ENCODE measurements at places on chromosomes 16 and 17.

- no peak for DNase-seq
Measured at GRCh38 chr16:56588781-56589140, 567 bp upstream of the MT3 start.

DNA sequence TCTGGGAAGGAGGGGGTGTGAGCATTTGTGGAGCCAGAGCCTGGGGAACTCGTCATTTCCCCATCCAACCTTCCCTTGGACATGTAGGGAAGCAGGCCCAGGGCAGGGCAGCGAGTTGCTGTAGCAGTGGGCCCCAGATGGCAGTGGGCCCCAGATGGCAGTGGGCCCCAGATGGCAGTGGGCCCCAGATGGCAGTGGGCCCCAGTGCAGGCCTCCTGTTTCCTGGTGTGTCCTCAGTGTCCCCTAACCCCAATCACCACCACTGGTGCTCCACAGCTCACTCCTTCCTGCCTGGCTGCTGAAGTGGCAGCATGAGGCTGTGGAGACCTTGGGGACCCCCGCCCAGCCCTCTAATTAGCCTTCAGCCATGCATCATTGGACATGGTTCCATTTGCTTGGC lies 4.5 kb downstream of the KCNJ12 start:
- no peak for DNase-seq

DNA sequence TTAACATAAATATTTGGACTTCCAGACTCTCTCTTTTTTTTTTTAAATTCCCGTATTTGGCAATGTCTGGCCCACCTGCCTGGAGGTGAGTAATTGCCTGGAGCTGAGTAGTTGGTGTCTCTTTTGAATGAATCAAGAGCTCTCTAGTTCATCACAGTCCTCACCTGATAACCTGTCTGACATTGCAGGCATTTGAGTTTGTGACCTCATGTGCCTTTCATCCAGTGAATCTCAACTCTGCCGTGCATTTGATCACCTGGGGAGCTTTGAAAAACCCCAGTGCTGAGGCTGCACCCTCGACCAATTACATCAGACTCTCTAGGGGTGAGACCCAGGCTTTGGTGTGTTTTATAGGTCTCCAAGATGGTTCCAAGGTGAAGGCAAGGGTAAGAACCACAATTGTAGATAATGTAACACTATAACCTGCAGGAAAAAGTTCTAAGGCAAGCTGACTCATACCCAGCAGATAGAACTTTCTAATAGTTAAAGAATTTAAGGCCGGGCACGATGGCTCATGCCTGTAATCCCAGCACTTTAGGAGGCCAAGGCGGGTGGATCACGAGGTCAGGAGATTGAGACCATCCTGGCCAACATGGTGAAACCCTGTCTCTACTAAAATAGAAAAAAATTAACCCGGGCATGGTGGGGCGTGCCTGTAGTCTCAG lies 24.5 kb upstream of the HS3ST2 start:
- DNase-seq = no peak

- no peak for DNase-seq
Measured at GRCh38 chr16:13999071-13999894, 71.8 kb upstream of the MRTFB start.

DNA sequence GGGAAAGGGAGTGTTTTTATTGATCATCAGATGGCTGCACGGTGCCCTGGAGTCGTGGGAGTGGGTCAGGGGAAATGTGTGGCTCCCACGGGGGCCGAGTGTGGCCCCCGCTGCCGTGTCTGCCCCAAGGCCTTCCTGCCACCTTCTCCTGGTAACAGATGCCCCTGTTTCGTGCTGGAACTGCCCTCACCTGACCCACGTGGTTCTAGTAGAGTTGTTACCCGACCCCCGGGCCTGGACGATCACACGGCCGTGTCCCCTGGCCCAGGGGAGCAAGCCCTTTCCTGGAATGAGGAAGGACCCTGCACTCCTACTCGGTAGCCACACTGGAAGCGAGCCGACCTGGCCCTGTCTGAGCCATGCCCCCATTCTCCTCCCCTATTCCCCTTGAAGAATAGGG lies 37.6 kb downstream of the ACTG1 start:
- DNase-seq = no peak

DNA sequence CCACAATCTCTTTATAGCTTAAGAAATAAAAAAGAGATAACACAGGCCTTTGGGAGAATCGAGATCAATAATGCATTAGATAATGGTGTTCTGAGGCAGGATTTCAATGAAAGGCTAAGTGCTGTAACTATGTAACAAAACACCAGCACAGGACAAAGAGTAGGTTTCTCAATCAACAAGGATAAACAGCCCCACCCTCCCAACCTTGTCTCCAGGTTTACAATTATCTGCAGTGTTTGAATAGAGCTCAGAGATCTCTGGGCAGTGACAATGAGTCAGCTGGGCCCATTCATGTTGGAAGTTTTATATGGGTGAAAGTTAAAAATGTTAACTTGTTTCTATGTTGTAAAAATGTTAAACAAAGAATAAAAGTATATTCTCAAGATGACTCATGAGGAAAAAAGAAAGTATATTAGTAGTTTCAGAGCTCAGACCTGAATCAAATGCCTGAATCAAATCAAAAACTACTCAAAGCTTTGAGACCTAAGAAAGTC lies 17.0 kb upstream of the KRT20 start:
- no peak for DNase-seq

DNA sequence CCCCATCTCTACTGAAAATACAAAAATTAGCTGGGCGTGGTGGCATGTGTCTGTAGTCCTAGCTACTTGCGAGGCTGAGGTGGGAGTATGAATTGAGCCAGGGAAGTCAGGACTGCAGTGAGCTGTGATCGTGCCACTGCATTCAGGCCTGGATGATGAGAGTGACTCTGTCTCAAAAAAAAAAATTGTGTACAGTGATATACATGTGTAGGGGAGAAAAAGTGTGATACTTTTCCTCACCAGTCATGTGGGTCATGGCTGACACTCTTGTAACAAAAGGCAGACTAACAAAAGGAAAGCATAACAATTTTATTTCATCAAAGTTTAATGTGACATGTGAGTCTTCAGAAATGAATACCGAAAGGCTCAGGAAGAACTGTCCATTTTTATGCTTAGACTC lies 2.0 kb upstream of the ABCC12 start:
- DNase-seq = no peak

DNA sequence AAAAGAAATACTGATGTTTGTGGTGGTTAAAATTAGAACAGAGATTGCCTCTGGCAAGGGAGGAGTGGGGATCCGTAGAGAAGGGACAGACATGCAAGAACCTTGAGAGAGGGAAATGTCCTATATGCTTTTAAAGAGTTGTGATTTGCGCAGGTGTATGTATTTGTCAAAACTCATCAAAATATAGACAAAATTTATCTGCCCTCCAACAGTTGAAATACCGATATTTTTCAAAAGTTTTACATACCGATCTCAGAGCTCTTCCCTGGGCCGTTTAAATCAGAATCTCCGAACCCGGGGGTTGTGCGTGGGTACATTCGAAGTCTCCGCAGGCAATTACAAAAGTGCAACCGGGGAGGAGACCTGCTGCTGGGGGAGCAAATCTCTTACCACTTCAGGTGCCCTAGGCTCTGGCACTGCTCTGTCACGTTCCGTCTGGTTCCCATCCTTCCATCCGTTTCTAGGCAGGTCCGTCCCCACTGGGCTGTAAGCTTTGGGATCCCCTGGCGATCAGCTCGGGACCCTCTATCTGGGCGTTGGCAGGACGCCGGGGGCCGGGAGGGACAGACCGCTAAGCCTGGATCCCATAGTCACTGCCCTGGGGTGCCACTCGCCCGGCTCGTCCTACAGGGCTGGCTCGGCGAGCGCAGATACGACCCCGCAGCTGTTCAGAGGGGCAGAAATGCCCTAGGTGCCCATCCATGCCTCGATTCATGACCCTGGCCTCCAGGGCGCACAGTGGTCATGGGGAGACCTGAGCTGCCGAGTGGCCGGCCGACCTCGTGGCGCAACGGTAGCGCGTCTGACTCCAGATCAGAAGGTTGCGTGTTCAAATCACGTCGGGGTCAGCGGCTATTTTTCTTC lies 4.2 kb downstream of the BORCS6 start:
- DNase-seq = no peak

DNA sequence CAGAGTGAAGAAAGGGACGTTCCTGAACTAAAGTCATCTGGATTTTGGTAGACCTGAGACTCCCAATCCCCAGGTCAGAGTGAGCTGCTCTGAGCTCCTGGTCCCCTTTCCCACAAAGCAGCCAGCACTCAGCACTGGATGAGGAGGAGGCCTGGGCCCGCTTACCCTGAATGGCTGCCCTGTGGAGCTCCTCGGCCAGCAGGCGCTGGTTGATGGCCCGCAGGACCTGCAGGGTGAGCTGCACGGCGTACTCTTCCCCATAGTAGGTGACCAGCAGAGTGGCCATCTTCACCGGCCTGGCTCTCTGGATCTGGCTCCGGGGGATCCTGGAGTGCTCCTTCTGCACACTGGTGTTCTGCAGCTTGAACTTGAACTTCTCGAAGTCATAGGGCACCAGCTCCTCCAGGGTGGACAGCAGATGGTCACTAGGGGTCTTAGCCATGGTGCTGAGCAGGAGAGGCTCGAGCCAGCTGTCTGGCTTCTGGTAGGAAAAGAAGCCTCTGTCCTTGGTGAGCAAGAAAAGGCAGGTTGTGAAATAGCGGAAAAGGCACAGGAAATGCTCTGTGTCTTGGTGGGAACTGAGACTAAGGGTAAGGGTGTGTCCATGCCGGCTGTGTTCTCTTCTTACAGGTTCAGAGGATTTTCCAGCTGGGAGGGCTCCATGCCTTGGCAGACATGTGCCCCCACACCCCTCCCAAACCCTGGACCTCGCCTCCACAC lies at the start of gene MEFV:
MEFV (minus strand) TSS at position 488 of the 720 bp plus-strand sequence; CDS start at position 442, 46 bp downstream.
- no peak for DNase-seq

GRCh38 chr16:57066625-57067024 lies 25.8 kb upstream of the CPNE2 start:
- DNase-seq = no peak

DNA sequence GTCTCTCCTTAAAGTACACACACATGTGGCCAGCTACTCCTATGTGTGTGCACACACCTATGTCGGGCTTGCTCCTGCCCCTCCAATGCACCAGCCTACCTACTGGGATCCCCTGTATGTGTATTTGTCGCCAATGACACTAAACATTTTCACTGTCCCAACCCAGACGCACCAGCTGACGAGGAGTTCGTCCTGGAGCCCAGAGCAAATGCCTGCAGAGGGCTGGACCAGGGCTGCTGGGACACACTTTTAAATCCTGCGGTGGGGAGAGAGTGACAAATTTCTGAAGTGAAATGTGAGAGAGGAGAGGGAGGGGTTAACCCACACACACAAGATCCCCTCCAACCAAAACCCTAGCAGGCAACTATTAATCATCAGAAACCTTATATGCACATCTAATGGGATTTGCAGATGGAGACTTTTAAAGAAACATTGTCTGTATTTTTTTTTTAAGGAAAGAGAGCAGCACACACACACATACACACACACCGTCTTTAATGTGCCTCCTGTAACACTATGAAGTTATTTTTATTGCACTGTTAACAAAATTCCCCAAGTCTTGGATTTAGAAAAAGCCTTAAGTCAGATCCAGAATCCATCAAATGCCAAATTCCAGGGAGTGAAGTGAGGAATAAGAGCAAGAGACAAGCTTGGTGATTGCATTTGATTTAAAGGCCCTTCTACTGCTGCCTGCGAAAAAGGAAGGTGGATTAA lies at the start of gene MEOX1:
MEOX1 (minus strand) TSS at position 224 of the 714 bp plus-strand sequence. CDS start 388 bp downstream, outside the sequence.
- DNase-seq = no peak

DNA sequence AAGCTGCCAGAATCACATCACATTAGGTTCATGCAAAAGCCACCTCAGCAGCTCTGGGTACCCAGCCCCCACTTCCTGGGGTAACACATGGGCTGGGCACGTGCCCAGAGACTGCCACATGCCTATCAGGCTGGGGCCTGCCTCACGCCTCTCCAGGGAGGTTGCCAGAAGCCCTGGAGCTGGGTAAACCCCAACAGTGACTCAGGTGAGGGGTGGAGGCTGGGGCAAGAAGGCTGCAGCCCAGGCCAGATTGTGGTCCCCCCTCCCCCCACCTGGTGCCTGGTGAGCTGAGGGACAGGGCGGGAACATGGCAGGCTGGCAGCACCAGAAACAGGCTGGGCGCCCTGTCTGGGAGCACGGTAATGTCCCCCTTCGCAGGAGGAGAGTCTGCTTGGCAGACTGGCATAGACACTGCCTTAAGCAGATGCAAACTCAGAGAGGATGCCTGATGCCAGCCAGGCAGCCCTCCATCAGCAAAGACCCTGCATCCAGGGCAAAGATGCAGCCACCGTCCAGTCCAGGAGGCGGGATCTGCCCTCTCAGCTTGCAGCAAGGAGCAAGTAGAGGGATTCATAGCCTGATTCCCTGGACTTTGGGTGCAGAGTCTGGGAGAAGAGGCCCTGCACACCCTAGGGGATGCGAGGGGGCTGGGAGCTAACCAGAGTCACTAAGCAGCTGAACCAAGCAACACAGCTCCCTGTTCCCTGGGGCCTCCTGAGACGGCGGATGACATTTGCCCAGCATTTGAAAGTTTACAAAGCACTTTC lies 28.8 kb downstream of the NGFR start:
- DNase-seq = no peak

GRCh38 chr16:29858149-29858849 lies 4.7 kb downstream of the CDIPT start:
- no peak for DNase-seq

- no peak for DNase-seq
Measured at GRCh38 chr17:67711916-67712315, 5.8 kb upstream of the NOL11 start.

DNA sequence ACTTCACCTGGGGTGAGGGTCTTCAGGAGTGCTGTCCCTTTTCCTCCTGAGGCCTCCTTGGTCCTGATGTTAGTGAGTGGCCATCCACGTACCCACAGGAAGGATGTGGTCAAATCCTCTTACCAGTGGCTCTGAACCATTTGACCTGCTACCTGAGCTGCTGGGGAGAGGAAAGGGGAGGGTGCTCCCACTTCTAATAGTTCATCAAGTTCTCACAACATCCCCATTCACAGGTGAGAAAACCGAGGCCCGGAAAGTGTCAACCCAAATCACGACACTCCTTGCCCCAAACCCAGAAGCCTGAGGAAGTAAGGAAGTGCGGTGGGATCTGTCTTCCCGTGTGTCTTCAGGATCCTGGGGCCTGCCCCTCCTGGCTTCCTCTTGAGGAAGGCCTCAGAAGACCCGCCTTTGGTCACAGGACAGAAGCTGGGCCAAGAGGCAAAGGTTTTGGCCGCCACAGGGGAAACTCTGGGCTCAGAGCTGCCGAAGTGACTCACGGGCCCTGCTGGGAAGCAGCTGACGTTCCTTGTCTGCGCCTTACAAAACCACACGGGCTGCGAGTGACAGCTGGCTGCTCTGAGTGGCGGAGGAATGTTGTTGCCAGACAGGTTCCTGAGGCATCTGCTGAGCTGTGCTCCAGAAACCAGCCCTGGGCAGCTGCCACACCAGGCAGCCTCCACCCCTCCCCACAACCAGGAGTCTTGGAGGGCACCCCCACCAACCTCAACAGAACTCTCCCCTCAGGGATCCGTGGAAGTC lies 13.9 kb upstream of the KIFC3 start:
- DNase-seq = peak; percentile 63

- DNase-seq = no peak
Measured at GRCh38 chr17:72236980-72237633, 116.3 kb downstream of the SOX9 start.

GRCh38 chr16:2999929-3000328 lies 12.8 kb upstream of the CLDN9 start:
- no peak for DNase-seq

GRCh38 chr16:12300490-12300889 lies 324.0 kb downstream of the SNX29 start:
- DNase-seq = no peak

Data from HS-27A (cell line).